ENCODE measurements at places on chromosomes 13 and 19.

- no peak for DNase-seq
Measured at GRCh38 chr13:62635161-62635560, 1219.5 kb upstream of the PCDH20 start.

DNA sequence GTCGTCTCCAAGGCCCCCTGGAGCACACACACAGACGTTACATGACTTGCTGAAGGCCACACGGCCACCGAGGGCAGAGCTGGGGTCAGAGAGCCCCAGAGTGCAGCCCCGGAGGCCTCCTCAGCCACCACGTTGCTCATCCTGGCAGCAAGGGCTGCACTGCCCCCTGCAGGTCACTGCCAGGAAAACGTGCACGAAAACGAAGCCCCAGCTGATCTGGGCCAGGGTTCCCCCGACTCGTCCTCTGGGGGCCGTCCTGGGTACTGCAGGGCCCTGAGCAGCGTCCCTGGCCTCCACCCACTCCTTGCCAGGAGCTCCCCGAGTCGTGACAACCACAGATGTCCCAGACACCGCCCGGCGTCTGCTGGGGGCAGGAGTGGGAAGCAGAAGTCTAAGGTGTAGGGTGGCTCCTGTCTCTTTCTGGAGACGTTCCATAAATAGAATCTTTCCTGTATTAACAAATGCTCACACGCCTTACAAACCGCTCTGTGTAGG is 3.4 kb downstream of the TPGS1 start:
- DNase-seq: peak; percentile 87

DNA sequence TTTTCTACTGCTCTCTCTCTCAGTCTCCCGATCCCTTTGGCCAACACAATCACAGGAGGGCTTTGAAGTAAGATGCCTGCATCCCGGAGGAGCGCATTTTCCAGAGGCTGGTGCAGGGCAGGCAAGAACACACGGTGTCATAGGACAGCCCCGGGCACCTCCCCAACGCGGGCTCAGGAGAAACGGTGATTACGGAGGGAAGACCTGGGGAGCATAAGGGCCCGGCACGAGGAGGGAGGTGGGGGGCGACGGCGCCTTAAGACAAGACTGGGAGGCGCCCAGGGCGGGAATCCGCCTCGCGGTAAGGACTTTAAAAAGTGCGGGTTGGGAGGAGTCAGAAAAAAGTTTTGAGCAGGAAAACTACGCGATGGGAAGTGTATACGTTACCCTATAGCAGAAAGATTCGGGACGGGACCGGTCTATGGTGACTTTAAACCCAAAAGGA is 18.7 kb upstream of the ZNF888 start:
- DNase-seq: peak; percentile 54

DNA sequence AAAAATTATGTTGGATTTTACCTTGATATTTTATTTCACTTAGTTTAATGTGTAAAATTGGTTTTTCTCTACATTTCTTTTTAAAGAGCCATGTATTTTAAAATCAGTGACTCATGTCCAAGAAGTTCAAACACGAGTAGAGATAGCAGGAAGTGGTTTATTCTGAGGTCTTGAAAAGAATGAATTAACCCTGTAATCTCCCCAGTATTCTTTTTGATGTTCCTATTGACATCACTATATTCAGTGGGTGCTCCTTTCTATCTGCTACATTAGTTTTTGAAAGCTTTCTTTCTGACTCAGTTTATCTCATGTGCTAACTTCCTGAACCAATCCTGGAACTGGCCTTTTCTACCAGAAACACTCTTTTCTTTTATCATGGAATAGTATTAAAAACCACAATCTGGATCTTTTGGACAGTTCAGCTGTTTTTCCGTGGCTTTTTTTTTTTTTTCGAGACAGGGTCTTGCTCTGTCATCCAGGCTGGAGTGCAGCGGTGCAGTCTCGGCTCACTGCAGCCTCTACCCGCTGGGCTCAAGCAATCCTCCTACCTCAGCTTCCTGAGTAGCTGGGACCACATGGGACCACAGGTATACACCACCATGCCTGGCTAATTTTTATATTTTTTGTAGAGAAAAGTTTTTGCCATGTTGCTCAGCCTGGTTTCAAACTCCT is 114.9 kb downstream of the PCCA start:
- peak; percentile 37 for DNase-seq
